ENCODE measurements at places on chromosomes 7 and 10. TPM values are rescaled to one million over a fixed set of nuclear protein-coding genes. Genes with fewer than 3 reads are reported as not detected.

Gene DENND10
- total RNA-seq = 41.2 TPM

Gene TBC1D12
- 0.12 TPM for total RNA-seq

Gene TAS2R39
- not detected for total RNA-seq

Gene ASB4
- total RNA-seq = not detected

Gene RBP3
- total RNA-seq = not detected

Gene CREM
- 192 TPM for total RNA-seq

Gene CUX1
- total RNA-seq = 28.7 TPM

Gene PNLIPRP2
- not detected for total RNA-seq

Gene FAM20C
- 0.45 TPM for total RNA-seq

Gene OR2A5
- not detected for total RNA-seq

Gene TMEM229A
- total RNA-seq = not detected

Gene PRSS37
- not detected for total RNA-seq

Gene ARL3
- total RNA-seq = 7.2 TPM

Gene RP9
- 11.5 TPM for total RNA-seq

Gene LMOD2
- total RNA-seq = not detected

Gene CEP55
- 75.6 TPM for total RNA-seq

Gene SYT15
- 1.5 TPM for total RNA-seq

Gene CALHM3
- not detected for total RNA-seq

Gene ENTPD1
- 150 TPM for total RNA-seq

Gene SEMA3E
- total RNA-seq = not detected

Gene CREB5
- total RNA-seq = not detected

Gene TAS2R3
- total RNA-seq = 0.70 TPM
